Nephron progenitor cell (in vitro differentiated cells): ENCODE measurements at places on chromosomes 13 and 19.

DNA sequence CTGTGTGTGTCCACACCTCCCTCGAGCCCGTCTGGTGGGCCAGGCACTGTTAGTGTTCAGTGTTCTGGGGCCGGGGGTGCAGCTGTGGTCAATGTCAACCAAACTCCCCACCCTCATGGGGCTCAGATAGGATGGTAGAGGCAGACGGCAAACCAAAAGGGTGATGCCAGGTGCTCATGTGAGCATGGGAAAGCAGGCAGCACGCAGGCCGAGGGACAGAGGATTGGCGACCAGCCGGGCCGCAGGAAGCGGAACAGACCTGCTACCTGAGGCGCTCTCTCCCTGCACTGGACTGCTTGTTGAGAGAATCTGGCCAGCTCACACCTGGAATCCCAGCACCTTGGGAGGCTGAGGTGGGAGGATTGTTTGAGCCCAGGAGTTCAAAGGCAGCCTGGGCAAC, 29.1 kb downstream of the DHX34 start:
- peaks cover 27% of the 10 kb centered on the region for H3K36me3 ChIP-seq
- DNase-seq: no peak
- no peaks in the 10 kb centered on the region for H3K27me3 ChIP-seq
- H3K4me1 ChIP-seq: no peaks in the 10 kb centered on the region
- no peak overlapping the region for H3K4me3 ChIP-seq

DNA sequence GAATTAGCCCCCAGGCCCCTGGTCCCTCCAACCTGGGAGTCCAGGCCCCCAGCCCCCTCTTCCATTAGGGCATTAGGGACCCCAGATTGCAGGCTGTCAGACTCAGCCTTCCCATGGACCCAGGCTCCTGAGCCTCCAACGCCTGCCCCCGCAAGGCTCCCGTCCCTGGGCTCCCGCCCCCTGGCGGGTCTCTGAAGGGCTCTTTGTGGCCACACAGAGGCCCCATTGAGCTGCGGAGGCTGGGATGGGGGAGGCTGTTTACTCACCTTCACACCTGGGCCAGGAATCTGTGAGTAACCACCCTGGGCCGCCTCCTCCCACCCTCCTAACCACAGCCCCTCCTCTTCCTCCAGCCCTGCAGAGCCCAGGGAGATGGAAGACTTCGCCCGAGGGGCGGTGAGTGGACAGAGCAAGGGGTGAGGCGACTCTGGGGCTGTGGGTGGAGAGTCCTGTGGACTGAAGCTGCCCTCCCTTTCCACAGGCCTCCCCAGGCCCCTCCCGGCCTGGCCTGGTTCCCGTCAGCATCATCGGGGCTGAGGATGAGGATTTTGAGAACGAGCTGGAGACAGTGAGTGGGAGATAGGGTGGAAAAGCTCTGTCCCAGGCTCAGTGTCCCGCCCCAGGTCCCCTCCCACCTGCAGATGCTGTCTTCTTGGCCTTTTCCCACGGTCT, 4.9 kb downstream of the ARHGEF1 start:
- H3K4me1 ChIP-seq: peaks cover 39% of the 10 kb centered on the region
- H3K4me3 ChIP-seq: no peak overlapping the region
- H3K36me3 ChIP-seq: no peaks in the 10 kb centered on the region

- DNase-seq: no peak
- peaks cover 32% of the 10 kb centered on the region for H3K27me3 ChIP-seq
- peaks cover 54% of the 10 kb centered on the region for H3K4me1 ChIP-seq
- H3K4me3 ChIP-seq: no peak overlapping the region
Measured at GRCh38 chr19:33282036-33282671, 20.2 kb downstream of the CEBPA start.

DNA sequence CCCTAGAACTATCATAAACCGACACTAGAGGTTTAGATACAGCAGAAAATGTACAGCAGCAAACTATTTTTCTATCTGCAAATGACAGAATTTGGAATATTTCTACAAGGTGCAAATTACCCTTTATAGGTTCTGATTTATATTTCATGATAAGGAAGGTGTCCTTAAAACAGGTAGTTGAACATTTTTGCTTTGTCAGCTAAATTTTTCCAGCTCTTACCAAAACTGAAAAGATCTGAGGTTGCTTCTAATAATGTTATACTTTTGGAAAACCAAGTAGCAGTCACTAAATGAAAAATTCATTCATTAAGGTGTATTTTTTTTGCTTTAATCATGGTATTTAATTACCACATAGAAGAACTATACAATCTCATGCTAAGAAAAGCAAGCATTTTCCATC, 9.0 kb downstream of the SHISA2 start:
- no peak overlapping the region for H3K4me3 ChIP-seq
- H3K36me3 ChIP-seq: peaks cover 50% of the 10 kb centered on the region
- H3K27ac ChIP-seq: no peak overlapping the region
- peaks cover 25% of the 10 kb centered on the region for H3K4me1 ChIP-seq
- H3K27me3 ChIP-seq: peaks cover 21% of the 10 kb centered on the region
- no peak for DNase-seq

- DNase-seq: no peak
- peaks cover 5% of the 10 kb centered on the region for H3K36me3 ChIP-seq
- no peaks in the 10 kb centered on the region for H3K4me1 ChIP-seq
- H3K27me3 ChIP-seq: no peaks in the 10 kb centered on the region
- H3K4me3 ChIP-seq: no peak overlapping the region
- no peak overlapping the region for H3K27ac ChIP-seq
Measured at GRCh38 chr13:67557642-67558241, 327.6 kb upstream of the PCDH9 start.

GRCh38 chr13:30739761-30740642, 4.7 kb downstream of the ALOX5AP start:
- H3K27me3 ChIP-seq: peaks cover 20% of the 10 kb centered on the region
- no peak overlapping the region for H3K4me3 ChIP-seq
- peaks cover 58% of the 10 kb centered on the region for H3K4me1 ChIP-seq
- H3K27ac ChIP-seq: no peak overlapping the region
- H3K36me3 ChIP-seq: no peaks in the 10 kb centered on the region
- DNase-seq: no peak

DNA sequence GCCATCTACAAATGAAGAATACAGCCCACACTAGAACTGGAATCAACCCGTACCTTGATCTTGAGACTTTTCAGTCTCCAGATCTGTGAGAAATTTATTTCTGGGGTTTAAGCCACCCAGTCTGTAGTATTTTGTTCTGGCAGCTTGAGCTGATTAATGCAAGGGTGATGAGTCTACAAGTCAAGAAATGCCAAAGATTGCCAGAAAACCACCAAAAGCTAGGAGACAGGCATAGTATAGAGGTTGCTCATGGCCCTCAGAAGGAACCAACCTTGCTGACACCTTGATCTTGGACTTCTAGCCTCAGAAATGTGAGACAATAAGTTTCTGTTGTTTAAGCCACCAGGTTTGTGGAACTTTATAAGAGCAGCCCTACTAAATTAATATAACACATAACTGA, 428.2 kb upstream of the KLF12 start:
- peaks cover 19% of the 10 kb centered on the region for H3K4me1 ChIP-seq
- no peak overlapping the region for H3K27ac ChIP-seq
- H3K27me3 ChIP-seq: no peaks in the 10 kb centered on the region
- no peaks in the 10 kb centered on the region for H3K36me3 ChIP-seq

GRCh38 chr13:111322001-111322915, 1.8 kb downstream of the TEX29 start:
- H3K36me3 ChIP-seq: no peaks in the 10 kb centered on the region
- no peaks in the 10 kb centered on the region for H3K27me3 ChIP-seq
- H3K4me1 ChIP-seq: peaks cover 30% of the 10 kb centered on the region
- H3K4me3 ChIP-seq: no peak overlapping the region
- no peak for DNase-seq

DNA sequence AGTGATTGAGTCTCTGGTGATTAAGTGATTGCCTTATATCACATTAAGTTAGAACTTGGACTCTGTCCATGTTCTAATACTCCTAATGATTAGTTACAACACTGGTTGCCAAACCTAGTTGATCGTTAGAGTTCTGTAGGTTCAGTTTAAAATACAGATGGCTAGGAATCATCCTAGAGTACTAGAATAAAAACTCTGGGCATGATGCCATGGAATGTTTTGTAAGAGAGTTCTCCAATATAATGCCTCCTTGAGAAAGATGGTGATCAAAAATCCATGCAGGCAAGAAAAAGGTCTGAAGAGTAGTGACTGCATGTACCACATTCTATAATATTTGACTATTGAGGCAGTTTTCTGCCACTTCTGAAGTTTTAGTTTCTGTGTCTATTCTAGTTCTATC, 176.3 kb downstream of the GPC5 start:
- H3K36me3 ChIP-seq: no peaks in the 10 kb centered on the region
- H3K4me1 ChIP-seq: no peaks in the 10 kb centered on the region
- no peak overlapping the region for H3K27ac ChIP-seq

GRCh38 chr19:10761443-10762250, 43.8 kb downstream of the DNM2 start:
- H3K4me3 ChIP-seq: no peak overlapping the region
- no peak for DNase-seq
- H3K36me3 ChIP-seq: peaks cover 19% of the 10 kb centered on the region
- no peak overlapping the region for H3K27ac ChIP-seq
- H3K4me1 ChIP-seq: peaks cover 37% of the 10 kb centered on the region
- no peaks in the 10 kb centered on the region for H3K27me3 ChIP-seq

GRCh38 chr13:32639502-32640105, 53.4 kb downstream of the PDS5B start:
- peaks cover 7% of the 10 kb centered on the region for H3K36me3 ChIP-seq
- no peak overlapping the region for H3K4me3 ChIP-seq
- DNase-seq: peak; percentile 21

- H3K36me3 ChIP-seq: no peaks in the 10 kb centered on the region
- peaks cover 68% of the 10 kb centered on the region for H3K27me3 ChIP-seq
- no peaks in the 10 kb centered on the region for H3K4me1 ChIP-seq
- no peak overlapping the region for H3K4me3 ChIP-seq
- H3K27ac ChIP-seq: no peak overlapping the region
Measured at GRCh38 chr19:3163230-3163886, 15.2 kb upstream of the S1PR4 start.

DNA sequence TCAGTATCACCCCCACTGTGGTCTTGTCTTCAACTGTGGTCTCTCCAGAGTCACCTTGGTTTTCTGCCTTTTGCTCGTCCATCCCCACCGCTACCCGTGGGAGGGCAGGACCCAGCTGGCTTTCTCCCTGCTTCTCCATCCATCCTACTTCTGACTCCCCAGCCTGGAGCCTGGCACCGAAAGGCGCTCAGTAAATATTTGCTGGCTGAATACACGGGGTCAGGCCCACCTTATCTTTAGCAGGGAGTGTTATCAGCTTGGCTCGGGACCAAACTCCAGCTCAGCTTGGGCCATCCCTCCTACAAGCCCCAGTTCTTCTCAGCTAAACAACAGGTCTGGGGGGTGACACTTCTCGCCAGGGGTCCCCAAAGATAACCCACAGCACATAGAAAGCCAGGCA, 62.0 kb upstream of the KLF2 start:
- H3K4me1 ChIP-seq: peaks cover 12% of the 10 kb centered on the region
- peaks cover 41% of the 10 kb centered on the region for H3K27me3 ChIP-seq
- no peak for DNase-seq
- no peak overlapping the region for H3K27ac ChIP-seq
- H3K36me3 ChIP-seq: no peaks in the 10 kb centered on the region
- H3K4me3 ChIP-seq: no peak overlapping the region

DNA sequence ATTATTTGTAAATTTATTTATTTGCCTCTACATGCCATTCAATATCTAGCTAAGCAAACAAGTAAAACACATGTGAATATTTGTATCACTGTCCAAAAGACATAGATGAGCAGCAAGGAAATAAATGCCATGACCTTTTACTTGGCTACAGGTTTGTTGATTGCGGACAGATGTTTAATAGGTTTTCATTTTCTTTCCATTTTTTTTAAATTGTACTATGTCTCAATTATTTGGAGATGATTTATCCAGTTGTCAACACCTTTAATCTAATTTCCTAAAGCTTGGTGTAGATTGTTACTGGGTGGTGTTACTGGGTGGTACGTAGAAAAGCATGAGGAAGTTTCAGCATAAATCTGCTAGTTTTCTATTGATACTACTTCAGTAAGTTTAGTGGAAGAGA, 560.6 kb upstream of the SPRY2 start:
- no peaks in the 10 kb centered on the region for H3K4me1 ChIP-seq
- H3K4me3 ChIP-seq: no peak overlapping the region
- no peak overlapping the region for H3K27ac ChIP-seq
- no peaks in the 10 kb centered on the region for H3K27me3 ChIP-seq
- H3K36me3 ChIP-seq: no peaks in the 10 kb centered on the region
- DNase-seq: no peak

DNA sequence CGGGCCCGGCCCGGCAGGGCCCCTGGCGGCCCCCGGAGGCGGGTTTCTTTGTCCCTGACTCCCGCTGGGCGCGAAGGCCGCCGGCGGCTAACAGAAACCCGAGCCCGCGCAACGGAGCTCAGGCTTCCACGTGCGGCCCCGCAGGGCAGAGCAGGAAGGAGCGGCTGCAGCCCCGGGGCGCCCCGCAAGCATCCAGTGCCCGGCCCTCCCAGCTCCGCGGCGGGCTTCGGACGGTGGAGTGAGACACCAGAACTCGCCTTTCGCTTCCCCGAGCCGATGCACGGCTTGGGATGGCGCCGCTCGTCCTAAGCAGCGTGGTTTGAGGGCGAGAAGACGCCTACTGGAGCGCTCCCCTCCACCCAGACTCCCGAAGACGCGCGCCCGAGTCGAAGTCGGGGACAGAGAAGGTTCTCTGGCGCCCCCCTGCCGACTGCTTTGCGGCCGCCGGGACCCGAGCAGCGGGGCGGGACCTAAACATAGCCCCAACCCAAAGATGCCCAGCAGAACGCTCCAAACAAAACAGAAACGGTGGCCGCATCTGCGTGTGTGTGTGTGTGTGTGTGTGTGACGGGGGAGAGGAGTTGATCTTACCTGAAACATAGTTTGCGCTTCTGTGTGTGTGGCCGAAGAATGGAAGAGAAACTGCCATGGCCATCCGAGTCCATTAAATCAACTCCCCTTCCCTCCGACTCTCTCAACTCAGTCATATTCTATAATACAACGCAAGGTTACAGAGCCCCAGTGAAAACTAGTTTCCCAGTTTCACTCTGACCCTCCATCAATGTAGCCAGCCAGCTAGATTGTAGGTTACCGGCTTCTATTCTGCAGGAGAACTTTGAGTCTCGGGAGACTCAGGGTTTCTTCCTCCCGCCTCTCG, 629 bp upstream of the FGF9 start:
- H3K4me1 ChIP-seq: peaks cover 48% of the 10 kb centered on the region
- H3K36me3 ChIP-seq: peaks cover 5% of the 10 kb centered on the region
- peak; percentile 83 for DNase-seq

GRCh38 chr13:42378383-42378780, 106.4 kb downstream of the AKAP11 start:
- DNase-seq: no peak
- H3K27me3 ChIP-seq: no peaks in the 10 kb centered on the region
- H3K27ac ChIP-seq: no peak overlapping the region
- H3K4me3 ChIP-seq: no peak overlapping the region
- no peaks in the 10 kb centered on the region for H3K36me3 ChIP-seq

GRCh38 chr19:10543420-10544241, at the start of gene ATG4D:
ATG4D (plus strand) TSS chr19:10543904; CDS start chr19:10544091, 187 bp downstream.
- H3K4me1 ChIP-seq: peaks cover 5% of the 10 kb centered on the region
- no peak within 1 kb of the TSS for H3K27ac ChIP-seq
- H3K4me3 ChIP-seq: peak within 1 kb of the TSS; percentile 91
- peaks cover 14% of the 10 kb centered on the region for H3K27me3 ChIP-seq
- peak; percentile 91 for DNase-seq

- peaks cover 51% of the 10 kb centered on the region for H3K36me3 ChIP-seq
- no peak overlapping the region for H3K4me3 ChIP-seq
- no peak for DNase-seq
- peaks cover 8% of the 10 kb centered on the region for H3K27me3 ChIP-seq
- H3K4me1 ChIP-seq: no peaks in the 10 kb centered on the region
Measured at GRCh38 chr19:23321953-23322549, 71.9 kb upstream of the ZNF724 start.
